Stimulated activated CD4-positive, alpha-beta T cell treated with anti-CD3 and anti-CD28 coated beads, Interleukin-1b, Interleukin-23, amount 100 ng/mL, for 4 hours (primary cell): ENCODE measurements at places on chromosomes 6 and 20.

DNA sequence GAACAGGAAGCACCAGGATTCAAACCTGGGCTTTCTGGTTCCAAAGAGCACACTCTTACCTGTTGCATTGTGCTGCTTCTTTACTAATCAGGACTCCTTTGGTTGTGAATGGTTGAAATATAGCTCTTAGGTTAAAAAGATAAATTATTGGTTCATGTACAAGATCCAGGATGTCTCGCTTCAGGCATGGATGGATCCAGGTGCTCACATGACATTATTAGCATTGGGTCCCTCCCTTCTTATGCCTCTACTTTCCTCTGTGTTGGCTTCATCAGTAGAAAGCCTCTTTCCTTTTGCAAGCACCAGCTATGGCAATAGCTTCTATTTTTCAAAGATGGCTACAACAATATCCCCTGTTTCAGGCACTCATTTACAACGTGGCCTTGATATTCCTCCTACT, 217.7 kb upstream of the SULF2 start:
- DNase-seq = no peak

DNA sequence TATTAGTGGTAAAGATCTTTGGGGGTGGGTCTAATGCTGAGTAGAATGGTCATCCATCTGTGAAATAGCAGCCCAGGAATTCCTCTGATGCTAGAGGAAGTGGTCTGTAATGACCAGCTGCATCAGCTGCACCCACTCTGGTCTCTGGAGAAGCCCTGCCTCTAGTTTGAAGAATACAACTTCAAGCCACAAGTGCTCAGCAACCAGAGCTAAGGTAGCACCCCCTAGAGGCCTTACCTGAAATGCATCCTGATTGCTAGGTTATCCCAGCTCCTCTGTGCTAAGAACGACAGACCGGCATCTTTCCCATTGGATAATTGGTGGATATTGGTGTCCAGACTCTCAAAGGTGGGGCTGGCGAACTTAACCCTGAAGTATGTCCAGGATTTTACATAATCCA, 58.2 kb downstream of the DNAH8 start:
- no peak for DNase-seq

DNA sequence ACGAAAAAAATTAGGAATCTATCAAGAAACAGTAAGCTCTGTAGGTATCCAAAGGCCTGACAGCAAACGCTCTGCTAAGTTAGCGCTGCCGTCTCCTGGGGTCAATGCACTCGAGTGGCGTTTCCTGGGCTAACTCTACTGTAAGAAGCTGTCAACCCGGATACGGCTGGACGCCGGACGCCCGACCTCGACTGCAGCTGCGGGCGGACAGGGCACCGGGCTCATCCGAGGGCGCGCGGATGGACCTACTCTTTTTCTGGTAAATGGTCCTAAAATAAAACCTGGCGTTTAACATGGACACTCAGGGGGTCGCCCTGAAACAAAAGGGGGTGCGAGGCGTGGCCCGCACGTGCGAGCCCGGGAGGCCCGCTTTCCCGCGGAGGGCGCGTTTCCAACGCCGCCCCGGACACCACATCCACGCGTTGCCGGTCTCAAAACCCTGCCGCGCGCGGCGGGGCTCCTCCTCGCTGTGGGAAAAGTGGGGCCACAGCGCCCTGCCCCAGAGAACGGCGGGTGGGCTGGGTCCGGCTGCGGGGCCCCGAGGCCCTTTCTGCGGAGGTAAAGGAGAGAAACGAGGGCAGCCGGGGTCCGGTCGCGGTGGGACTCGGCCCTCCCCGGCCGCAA, 537 bp downstream of the TCP1 start:
- peak; percentile 27 for DNase-seq

DNA sequence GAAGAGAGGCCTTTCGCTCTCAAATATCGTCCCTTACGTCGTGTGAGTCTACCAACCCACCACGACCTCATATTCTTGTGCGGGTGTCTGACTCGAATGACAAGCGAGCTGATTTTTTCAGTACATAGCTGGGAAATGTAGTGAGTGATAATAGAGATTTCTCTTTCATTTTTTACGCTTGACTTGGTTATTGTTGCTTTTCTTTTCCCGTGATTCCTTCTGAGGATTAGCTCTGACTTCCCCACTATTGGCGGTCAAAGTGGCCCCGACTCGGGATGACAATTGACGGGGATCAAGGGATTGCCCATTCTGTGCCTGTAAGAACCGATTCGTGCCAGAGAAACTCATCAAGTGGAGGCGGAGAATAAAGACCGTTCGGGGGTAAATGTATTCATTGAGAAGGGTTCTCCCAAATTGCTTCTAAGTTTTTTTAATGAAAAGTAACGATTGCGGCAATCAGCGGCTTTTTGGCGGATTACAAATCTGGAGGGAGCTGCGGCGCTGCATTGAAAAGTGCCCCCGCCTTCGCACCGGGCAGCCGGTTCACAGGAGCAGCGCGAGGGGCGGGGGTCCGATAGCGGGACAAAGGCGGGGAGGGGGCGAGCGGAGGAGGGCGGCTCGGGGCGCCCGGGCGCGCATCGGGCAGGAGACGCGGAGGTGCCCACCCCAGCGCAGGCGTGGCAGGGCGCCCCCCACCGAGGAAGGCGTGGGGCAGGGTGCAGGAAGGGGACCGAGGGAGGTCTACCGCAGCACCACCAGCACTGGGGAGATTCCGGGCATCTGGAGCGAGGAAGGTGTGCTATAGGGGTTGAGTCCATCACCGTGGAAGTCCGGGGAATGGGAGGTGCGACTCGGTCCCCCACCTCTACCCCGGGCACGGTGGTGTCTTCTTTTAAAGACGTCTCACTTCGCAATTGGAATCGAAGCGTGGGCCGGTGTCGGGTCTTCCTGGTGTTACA, 44.5 kb upstream of the OSTM1 start:
- DNase-seq = no peak

- DNase-seq = no peak
Measured at GRCh38 chr6:73139681-73140383, 85.5 kb downstream of the KHDC1L start.
